ENCODE measurements at places on chromosomes 7 and 10. TPM values are rescaled to one million over a fixed set of nuclear protein-coding genes. Genes with fewer than 3 reads are reported as not detected.

Gene SORCS1
- 0.06 TPM for total RNA-seq

Gene POP7
- 30.1 TPM for total RNA-seq

Gene RASA4B
- 11.4 TPM for total RNA-seq

Gene CDK14
- 117 TPM for total RNA-seq

Gene LIPN
- total RNA-seq, result 0.34 TPM

Gene OR6V1
- total RNA-seq, result not detected

Gene CH25H
- total RNA-seq, result 1.2 TPM

Gene INTS1
- 121 TPM for total RNA-seq

Gene SPACDR
- total RNA-seq, result 0.83 TPM

Gene JAKMIP3
- 0.34 TPM for total RNA-seq

- DNase-seq, result no peak
- H3K4me3 ChIP-seq, result no peak overlapping the region
- H3K4me1 ChIP-seq, result no peaks in the 10 kb centered on the region
- no peak overlapping the region for H3K27ac ChIP-seq
These were observed 879 bp upstream of the VPS41 start for GRCh38 chr7:38909870-38910269.

DNA sequence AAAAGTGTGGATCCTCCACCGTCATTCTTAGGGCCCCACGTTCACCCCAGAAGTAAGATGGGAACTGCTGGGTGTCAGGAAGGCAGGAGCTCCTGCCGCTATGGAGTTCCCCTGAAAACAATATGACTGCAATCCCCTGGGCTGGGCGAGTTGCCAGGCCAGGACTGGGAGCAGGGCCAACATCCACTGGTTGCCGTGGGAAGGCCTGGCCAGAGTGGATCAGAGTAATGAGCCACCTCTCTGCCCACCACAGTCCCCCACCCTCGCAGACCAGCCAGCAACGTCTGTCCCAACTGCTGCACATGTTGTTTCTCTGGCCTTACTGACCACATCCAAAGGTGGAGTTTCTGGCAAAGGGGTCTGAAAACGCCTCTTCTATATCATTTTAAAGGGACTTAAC lies 86.6 kb downstream of the STRA8 start:
- H3K36me3 ChIP-seq, result no peaks in the 10 kb centered on the region
- no peak overlapping the region for H3K4me3 ChIP-seq
- H3K4me1 ChIP-seq, result no peaks in the 10 kb centered on the region
- peak; percentile 75 for DNase-seq
- H3K27me3 ChIP-seq, result no peaks in the 10 kb centered on the region

DNA sequence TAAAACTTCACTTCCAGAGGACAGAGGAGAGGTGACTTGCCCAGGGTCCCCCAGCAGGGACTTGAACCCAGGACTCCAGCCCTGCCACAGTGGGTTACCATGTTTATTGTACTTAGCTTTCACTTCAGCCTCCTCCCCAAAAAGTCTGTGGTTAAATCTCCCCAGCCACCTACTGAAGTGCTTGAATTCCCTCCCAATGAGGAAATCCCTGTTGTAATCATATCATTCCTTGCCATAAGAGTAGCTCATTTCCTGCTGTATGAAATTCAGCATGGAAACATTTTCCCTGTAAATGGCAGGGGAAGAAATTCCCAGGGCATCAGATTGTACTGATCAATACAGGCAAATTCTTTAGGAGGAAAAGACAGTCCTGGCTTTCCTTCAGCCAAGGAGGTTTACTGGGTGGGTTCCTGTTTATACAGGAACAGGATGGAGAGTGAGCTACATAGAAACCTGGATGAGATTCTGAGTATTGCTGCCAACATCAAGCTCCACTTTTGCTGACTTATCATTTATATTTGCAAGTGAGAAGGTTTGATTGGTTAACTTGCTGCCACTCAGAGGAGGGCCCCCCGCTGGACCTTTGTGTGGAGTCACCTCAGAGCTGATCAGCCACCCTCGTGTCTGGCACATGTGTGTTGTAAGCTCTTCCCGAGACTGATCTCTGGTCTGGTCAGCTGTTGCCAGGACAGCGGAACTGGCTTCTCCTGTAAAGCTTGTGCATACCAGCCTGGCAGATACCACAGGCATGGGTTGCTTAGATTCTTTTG lies 16.4 kb upstream of the PDZD8 start:
- DNase-seq, result peak; percentile 32
- no peaks in the 10 kb centered on the region for H3K36me3 ChIP-seq
- H3K27me3 ChIP-seq, result no peaks in the 10 kb centered on the region
- no peak overlapping the region for H3K27ac ChIP-seq

DNA sequence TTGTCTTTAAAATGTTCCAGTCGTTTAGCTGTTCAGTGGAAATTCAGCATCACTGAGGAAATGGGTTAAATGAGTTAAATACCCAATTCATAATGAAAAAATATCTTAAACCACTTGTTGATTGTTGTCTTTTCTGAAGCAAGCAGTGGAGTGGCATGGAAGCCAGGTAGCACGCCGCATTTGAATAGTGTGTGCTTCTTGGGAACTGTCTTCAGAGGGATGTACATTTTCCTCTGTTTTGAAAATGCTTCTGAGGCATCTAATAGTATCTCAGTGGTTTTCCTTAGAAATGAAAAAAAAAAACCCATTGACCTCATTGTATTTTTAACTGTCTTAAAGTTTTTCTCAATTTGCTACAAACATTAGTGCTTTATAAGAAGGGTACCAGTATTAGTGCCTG lies 28.1 kb downstream of the C10orf53 start:
- no peaks in the 10 kb centered on the region for H3K4me1 ChIP-seq
- no peak for DNase-seq
- no peaks in the 10 kb centered on the region for H3K36me3 ChIP-seq
- no peaks in the 10 kb centered on the region for H3K27me3 ChIP-seq
- no peak overlapping the region for H3K27ac ChIP-seq

GRCh38 chr7:54773472-54774399 lies 14.7 kb upstream of the SEC61G start:
- peak; percentile 91 for DNase-seq
- H3K4me1 ChIP-seq, result no peaks in the 10 kb centered on the region
- peaks cover 2% of the 10 kb centered on the region for H3K27me3 ChIP-seq
- no peak overlapping the region for H3K4me3 ChIP-seq
- H3K27ac ChIP-seq, result no peak overlapping the region

DNA sequence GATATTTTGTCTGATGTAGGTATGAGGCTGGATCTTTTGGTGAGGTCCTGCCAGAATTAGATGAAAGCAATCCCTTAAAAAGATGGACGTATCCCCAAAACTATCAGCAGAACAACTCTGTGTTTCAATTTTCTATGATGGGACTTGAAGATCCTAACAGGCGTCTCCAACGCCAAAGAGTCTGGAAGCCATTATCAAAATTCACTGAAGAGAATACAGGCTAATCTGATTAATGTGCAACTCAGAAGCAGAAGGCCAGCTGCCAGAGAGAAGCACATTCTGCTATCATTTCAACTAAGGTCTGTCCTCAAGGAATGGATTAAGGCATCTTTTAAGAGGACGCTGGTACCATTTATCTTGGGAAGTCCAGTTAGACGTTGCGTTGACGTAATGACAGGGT lies 119.7 kb downstream of the FGFR2 start:
- no peaks in the 10 kb centered on the region for H3K27me3 ChIP-seq
- no peak for DNase-seq
- no peak overlapping the region for H3K4me3 ChIP-seq
- no peak overlapping the region for H3K27ac ChIP-seq
- no peaks in the 10 kb centered on the region for H3K4me1 ChIP-seq

DNA sequence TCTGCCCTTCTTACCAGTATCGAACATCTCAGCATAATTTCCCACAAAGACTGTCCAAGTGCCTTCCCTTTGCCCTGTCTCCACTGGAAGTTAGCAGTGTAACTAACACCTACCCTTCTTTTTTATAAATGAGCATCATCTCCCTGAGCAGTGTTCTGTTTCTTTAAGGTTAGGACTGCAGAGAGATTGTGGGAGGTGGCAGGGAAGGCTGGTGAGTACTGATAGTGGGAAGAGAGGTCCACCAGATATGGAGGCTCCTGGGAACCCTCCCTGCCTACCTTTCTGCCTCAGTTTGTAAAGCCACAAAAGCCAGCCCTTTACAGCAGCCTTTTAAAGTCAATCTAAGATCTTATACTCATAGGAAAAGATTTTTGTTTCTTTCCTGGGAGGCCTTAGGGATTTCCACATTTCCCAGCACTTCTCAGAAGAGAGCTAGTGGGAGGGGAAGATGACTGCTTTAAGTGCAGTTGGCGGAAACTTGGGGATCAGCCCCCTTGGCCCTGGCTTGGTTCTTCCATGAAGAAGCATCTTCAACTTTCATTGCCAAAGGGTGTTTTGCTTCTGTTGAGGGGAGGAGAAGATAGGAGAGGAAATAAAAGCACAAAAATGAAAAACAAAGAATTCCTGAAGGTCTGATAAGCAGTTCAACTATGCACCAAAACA lies 36.6 kb upstream of the CALD1 start:
- peaks cover 3% of the 10 kb centered on the region for H3K4me1 ChIP-seq
- H3K27ac ChIP-seq, result peak overlapping the region; percentile 60
- no peaks in the 10 kb centered on the region for H3K36me3 ChIP-seq
- no peak for DNase-seq

DNA sequence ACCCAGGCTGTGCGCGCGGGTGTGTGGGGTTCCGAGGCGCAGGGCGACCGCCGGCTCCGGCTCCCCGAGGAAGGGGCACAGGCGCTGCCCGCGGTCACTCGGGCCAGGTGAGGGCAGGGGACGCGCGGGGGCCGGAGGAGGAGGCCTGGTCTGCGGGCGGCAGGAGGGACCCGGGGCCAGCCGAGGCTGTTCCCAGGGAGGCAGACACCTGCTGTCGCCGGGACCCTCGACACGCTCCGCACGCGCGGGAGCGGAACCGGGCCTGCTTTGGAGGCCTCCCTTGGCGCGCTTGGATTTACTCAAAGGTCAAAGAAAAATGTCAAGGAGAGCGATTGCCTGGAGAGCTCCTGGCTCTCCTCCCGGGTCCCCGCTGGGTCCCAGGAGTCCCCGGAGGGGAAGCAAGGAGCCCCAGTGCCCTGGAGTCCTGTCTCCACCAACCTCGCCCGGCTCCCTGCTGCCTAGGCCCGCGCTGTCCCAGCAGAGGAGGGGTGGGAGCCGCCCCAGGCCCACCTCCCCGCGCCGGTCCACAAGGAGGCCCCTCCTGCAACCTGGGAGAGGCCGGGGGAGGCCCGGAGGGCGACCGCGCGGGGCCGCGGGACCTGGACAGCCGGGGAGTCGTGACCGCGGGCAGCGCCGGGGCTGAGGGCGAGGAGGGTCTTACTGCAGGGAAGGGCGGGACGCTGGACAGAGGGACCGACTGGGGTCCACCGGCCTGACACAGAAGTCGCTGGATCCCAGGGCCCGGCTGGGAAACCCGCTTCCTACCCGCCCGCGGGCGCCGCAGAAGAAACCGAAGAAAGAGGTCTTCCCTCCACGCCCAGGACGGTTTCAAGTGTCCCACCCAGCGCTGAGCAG lies 348.9 kb downstream of the DNAJB6 start:
- no peaks in the 10 kb centered on the region for H3K36me3 ChIP-seq
- H3K4me3 ChIP-seq, result no peak overlapping the region
- peaks cover 6% of the 10 kb centered on the region for H3K4me1 ChIP-seq
- peaks cover 79% of the 10 kb centered on the region for H3K27me3 ChIP-seq

GRCh38 chr10:76020630-76021029 lies 589.2 kb downstream of the LRMDA start:
- no peaks in the 10 kb centered on the region for H3K27me3 ChIP-seq
- no peak for DNase-seq
- no peak overlapping the region for H3K4me3 ChIP-seq
- no peak overlapping the region for H3K27ac ChIP-seq
- peaks cover 3% of the 10 kb centered on the region for H3K4me1 ChIP-seq

DNA sequence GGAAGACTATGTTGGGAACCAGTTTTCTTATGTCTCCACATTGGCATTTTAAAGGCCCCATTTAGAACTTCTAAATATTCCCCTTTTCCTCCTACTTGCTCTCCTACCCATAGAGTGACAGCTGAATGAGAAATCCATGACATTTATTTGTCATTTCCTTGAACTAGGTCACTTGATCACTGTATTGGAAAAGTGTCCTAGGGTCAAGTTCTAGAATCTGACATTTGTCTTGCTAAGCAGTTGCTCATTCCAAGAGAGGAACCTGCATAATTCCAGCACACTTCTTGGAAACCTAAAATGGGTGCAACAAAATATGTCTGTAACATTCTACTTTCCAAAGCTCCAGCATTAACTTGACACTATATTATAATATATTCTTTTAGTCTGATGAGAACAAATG lies 3.6 kb upstream of the DPY19L1 start:
- H3K36me3 ChIP-seq, result no peaks in the 10 kb centered on the region
- no peaks in the 10 kb centered on the region for H3K4me1 ChIP-seq
- H3K4me3 ChIP-seq, result no peak overlapping the region
- H3K27ac ChIP-seq, result no peak overlapping the region
- no peak for DNase-seq

GRCh38 chr7:56493196-56493595 lies 377.0 kb upstream of the NUPR2 start:
- no peaks in the 10 kb centered on the region for H3K27me3 ChIP-seq
- H3K27ac ChIP-seq, result no peak overlapping the region
- no peaks in the 10 kb centered on the region for H3K36me3 ChIP-seq

GRCh38 chr10:79981450-79982361 lies 32.8 kb upstream of the SFTPD start:
- peak overlapping the region; percentile 62 for H3K4me3 ChIP-seq
- H3K27me3 ChIP-seq, result no peaks in the 10 kb centered on the region
- H3K36me3 ChIP-seq, result no peaks in the 10 kb centered on the region
- peaks cover 7% of the 10 kb centered on the region for H3K4me1 ChIP-seq
- H3K27ac ChIP-seq, result no peak overlapping the region

DNA sequence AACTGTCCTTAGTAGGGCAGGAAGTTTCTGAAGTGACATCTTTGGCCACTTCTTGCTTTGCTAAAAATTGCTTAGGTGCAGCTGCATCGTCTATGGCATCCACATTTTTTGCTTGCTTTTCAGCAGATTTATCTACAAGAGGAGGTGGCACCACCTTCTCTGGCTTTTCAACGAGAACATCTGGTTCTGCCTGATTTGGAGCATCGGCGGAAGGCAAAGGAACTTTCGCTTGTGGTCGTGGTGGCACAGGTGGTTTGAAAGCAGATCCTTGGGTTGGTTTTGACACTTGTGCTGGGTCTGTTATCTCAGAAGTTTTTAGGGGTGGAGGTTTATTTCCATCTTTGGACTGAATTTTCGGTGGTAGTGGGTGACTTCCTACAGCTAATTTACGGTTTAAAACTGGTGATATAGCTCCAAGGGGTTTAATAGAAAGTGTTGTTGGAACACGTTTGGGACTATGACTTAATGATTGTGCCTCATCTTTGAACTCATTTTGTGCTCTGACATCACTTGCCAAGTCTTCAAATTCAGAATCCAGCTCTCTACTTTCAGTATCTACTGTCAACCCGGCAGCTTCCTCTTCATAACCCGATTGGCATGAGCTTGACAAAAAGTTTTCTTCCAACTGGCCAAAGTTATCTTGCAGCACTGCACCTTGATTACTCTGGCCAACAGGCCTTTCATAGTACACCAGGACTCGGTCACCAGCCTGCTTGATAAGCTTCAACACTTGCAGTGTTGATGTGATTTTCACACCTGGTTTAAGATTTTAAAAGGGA lies 44.0 kb downstream of the SLC18A2 start:
- no peak overlapping the region for H3K4me3 ChIP-seq
- H3K27ac ChIP-seq, result no peak overlapping the region
- no peaks in the 10 kb centered on the region for H3K27me3 ChIP-seq

GRCh38 chr10:102647443-102648268 lies 3.4 kb downstream of the TRIM8 start:
- peaks cover 27% of the 10 kb centered on the region for H3K36me3 ChIP-seq
- H3K27ac ChIP-seq, result peak overlapping the region; percentile 96
- H3K4me1 ChIP-seq, result peaks cover 39% of the 10 kb centered on the region

GRCh38 chr10:77841711-77842375 lies 84.7 kb downstream of the DLG5 start:
- H3K36me3 ChIP-seq, result no peaks in the 10 kb centered on the region
- no peak overlapping the region for H3K4me3 ChIP-seq
- DNase-seq, result no peak
- no peaks in the 10 kb centered on the region for H3K27me3 ChIP-seq
- H3K27ac ChIP-seq, result no peak overlapping the region

All from lung (tissue), 17 donors.